H9 (cell line): ENCODE measurements at places on chromosomes 2 and 18. TPM values are rescaled to one million over a fixed set of nuclear protein-coding genes. Genes with fewer than 3 reads are reported as not detected.

GRCh38 chr2:160062292-160063005 lies at the start of gene PLA2R1:
TSS of gene PLA2R1 (minus strand) at chr2:160062615. CDS start at chr2:160062403, 212 bp downstream.
- no peaks in the 10 kb centered on the region; the same call in 1 of the 2 replicates for H3K27me3 ChIP-seq
- H3K27ac ChIP-seq = no peak within 1 kb of the TSS
- peak within 1 kb of the TSS; percentile 90 for H3K4me3 ChIP-seq
- no peaks in the 10 kb centered on the region; the same call in 1 of the 2 replicates for H3K4me1 ChIP-seq
- H3K36me3 ChIP-seq = peaks cover 15% of the 10 kb centered on the region

Gene LDLRAD4
- total RNA-seq = 1.8 and 3.9 TPM in 2 replicates

DNA sequence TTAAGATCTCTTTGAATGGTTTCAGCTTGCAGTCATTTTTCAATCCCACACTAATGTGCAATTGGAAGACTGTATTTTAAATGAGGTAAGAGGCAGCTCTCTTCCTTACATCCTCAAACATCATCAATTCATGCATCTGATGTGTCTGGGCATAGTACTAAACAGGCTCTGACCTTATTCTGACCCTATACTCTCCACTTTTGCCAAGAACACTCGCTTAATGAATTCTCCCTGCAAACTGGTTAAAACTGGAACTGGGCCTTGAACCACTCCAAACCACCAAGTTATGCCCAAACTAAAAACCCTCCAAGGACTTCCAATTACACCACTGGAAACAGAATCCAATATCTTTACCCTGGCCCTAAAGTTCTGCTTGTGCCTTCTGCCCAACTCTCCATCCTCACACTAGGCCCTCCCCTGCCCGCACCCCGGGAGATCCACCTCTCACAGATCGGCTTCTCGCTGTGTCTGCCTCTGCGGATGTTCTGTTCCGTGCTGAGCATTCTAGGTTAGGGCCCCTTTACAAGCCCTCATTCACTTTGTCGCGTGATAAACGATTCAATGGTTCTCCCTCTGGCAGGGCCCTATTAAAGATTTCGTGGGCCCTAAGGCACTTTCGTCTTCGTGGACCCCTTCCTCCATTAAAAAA lies 1.2 kb downstream of the M1AP start:
- H3K4me3 ChIP-seq = peak overlapping the region; percentile 6; the same call in 1 of the 3 replicates
- DNase-seq = no peak
- H3K27ac ChIP-seq = no peak overlapping the region

GRCh38 chr18:59655676-59656075 lies 41.5 kb downstream of the CCBE1 start:
- H3K36me3 ChIP-seq = no peaks in the 10 kb centered on the region
- no peak overlapping the region for H3K4me3 ChIP-seq
- H3K27me3 ChIP-seq = no peaks in the 10 kb centered on the region
- no peak overlapping the region for H3K27ac ChIP-seq
- no peak for DNase-seq

DNA sequence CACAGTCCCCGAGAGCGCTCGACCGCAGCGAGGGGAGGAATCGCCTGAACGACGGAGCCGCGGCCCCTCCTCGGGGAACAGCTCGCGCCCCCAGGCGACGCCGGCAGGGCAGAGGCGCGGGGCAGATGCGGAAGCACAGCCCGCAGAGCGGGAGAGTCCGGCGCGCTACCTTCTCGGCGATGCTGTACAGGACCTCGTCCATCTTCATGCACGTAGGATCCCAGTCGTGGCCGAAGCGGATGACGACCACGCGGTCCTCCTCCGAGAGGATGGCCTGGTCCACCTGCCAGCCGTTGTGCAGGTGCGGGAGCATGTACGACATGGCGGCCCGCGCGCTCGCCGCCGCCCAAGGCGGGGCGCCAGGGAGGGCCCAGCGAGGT lies 302 bp downstream of the TXNL4A start:
- H3K27ac ChIP-seq = no peak overlapping the region
- H3K4me1 ChIP-seq = no peaks in the 10 kb centered on the region; the same call in 1 of the 2 replicates
- peak overlapping the region; percentile 82 for H3K4me3 ChIP-seq
- H3K36me3 ChIP-seq = peaks cover 19% of the 10 kb centered on the region
- H3K27me3 ChIP-seq = no peaks in the 10 kb centered on the region

Gene ZBTB7C
- 0.33 and 0.39 TPM in 2 replicates for total RNA-seq

DNA sequence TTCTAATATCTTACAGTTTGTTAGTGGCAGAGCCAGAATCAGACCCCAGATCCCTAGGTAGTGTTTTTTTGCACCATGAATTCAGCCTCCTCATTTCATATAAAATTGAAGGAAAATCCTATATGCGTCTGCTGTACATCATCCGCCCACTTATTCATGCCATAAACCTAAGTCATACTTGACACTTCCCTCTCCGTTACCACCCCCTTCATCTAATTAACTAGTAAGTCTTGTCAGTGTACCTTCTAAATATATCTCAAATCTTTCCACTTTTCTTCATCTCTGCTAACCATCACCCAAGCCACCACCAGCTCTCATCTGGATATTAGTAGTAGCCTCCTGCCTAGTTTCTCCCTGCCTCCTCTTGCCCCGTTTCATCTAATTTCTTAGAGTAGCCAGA lies 248.7 kb upstream of the SIX3 start:
- DNase-seq = no peak
- no peak overlapping the region for H3K27ac ChIP-seq
- H3K27me3 ChIP-seq = no peaks in the 10 kb centered on the region
- no peaks in the 10 kb centered on the region for H3K36me3 ChIP-seq

DNA sequence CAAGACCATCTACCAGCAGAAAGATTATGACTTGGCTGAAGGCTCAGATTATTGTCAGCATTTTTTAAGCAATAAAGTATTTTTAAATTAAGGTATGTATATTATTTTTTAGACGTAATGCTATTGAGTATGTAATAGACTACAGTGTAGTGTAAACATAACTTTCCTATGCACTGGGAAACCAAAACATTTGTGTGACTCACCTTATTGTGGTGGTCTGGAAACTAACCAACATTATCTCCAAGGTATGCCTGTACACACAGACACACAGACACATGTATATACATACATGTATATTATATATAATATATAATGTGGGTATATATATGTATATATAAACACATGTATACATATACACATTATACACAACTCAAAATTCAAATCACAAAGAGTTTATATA lies 9.1 kb upstream of the TMEFF2 start:
- no peak for DNase-seq
- no peaks in the 10 kb centered on the region for H3K36me3 ChIP-seq
- no peak overlapping the region for H3K4me3 ChIP-seq
- no peaks in the 10 kb centered on the region for H3K27me3 ChIP-seq
